ENCODE measurements at places on chromosomes 4 and X. TPM values are rescaled to one million over a fixed set of nuclear protein-coding genes. Genes with fewer than 3 reads are reported as not detected.

DNA sequence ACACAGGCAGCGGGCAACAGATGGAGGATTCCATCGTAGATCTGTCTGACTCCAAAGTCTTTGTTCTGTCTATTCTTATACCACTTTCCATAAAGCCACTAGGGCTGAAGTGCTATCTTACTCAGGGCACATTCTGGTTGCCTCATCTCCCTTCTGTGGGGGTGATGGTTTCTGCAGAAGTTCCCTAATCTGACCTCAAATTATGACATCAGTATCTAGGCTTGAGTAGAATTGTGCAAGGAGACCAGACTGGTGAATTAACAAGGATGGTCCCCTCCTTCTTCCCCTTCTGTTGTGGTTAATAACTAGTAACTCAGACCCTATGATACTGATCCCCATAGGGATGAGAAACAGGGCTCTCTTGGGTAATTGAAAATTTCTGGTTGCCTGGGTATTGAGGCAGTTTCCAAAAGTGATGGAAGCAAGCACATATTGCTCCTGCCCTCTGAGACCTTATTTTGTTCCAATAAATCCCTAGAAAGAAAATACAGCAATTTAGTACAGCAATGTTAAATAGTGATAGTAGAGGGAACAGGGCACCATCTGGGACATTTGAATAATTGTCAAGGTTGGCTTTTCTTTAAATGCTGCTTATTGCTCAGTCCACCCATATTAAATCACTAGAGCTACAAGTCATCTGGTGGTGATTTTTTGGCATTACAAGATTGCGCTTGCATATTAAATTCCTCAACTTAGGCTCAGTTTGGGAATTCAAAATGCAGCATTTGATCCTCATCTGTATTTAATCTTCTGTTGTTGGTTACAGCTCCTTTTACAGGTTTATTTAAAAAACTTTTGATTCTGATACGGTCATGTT is 57.3 kb upstream of the AP1S2 start:
- H3K4me3 ChIP-seq: no peak overlapping the region
- no peak for DNase-seq
- peaks cover 30% of the 10 kb centered on the region for H3K4me1 ChIP-seq
- H3K36me3 ChIP-seq: no peaks in the 10 kb centered on the region
- no peaks in the 10 kb centered on the region for H3K27me3 ChIP-seq

GRCh38 chr4:156662921-156663320 is 308.7 kb downstream of the PDGFC start:
- no peak for DNase-seq
- H3K4me1 ChIP-seq: peaks cover 25% of the 10 kb centered on the region
- H3K36me3 ChIP-seq: no peaks in the 10 kb centered on the region
- no peaks in the 10 kb centered on the region for H3K27me3 ChIP-seq
- H3K4me3 ChIP-seq: no peak overlapping the region

DNA sequence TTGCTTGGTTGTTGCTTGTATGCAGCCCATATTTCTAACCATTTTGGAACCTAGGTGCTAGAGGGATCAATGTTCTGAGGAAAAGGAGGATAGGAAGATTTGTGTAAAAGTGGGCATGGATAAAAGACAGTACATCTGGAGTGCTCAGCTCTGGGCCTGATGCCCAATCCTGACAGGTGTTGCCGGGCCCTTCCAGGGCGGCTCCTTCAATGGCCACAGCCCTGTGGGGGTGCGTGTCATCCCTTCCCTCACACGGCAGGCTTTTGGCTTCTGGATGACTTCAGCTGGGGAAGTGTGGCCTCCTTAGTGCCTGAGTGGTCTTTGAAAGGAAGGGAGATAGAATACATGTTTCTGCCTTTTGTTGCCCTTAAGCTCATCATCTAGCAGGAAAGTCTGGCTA is 47.2 kb downstream of the NELFA start:
- no peak for DNase-seq
- no peaks in the 10 kb centered on the region for H3K4me1 ChIP-seq
- H3K27ac ChIP-seq: no peak overlapping the region
- H3K36me3 ChIP-seq: peaks cover 4% of the 10 kb centered on the region
- no peaks in the 10 kb centered on the region for H3K27me3 ChIP-seq
- no peak overlapping the region for H3K4me3 ChIP-seq

DNA sequence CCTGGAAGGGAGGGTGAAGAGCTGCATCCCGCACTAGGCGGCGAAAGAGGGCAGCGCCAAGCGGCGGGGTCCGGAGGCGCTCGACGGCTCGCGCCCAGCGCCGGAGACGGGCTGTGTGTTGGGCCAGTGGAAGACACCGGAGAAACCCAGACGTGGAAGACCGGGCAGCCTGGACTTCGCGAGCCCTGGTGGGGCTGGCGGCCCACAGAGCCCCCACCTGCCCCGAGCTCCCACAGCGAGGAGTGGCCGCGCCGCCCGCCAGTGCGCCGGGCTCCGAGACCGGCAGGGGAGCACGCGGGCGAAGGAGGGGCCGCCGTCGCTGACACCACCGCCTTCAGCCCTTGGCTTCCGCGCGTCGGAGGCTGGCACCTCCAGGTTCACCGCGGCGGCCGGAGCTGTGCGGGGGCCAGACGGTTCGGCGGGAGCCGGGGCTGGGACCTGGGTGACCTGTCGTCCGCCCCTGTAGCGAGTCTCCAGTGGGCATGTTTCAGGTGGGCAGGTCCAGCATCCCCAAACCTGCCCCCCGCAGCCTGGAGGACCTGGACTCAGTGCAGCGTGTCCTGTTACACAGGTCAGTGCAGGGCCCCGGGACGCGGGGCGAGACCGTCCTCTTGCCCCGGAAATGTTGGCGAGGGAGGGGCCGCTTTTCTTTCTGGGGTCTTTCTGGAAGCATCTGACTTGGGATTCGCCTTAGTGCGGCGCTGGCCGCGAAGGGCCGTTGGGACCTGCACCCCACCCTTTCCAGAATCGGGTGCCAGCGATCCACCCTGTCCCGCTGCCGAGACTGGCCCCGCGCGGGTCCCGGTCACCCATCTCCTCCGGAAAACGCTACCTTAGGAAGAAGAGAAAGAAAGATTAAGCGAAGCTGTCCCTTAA is 9.6 kb upstream of the INTU start:
- H3K4me3 ChIP-seq: peak overlapping the region; percentile 49
- peaks cover 67% of the 10 kb centered on the region for H3K27me3 ChIP-seq
- H3K27ac ChIP-seq: no peak overlapping the region
- H3K36me3 ChIP-seq: no peaks in the 10 kb centered on the region
- no peaks in the 10 kb centered on the region for H3K4me1 ChIP-seq

DNA sequence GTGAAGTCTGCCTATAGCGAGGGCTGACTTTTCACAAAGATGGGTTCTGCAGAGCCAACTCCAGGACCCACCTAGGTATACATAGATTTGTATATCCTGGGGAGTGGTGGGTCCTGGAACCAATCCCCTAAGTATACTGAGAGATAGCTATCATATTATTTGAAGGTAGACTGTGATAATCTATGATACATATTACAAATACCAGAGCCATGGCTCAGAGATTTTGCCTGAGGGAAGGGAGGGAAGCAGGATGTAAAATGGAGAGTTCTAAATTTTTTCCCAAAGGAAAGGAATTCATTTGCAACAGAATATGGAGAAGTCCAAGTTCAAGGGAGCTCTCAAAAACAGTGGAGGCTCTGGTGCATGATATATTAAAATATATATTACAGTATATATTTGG is 7.2 kb downstream of the TCEAL3 start:
- no peak overlapping the region for H3K4me3 ChIP-seq
- no peaks in the 10 kb centered on the region for H3K4me1 ChIP-seq
- no peak overlapping the region for H3K27ac ChIP-seq
- no peak for DNase-seq
- no peaks in the 10 kb centered on the region for H3K36me3 ChIP-seq

GRCh38 chr4:37793562-37793961 is 32.9 kb upstream of the PGM2 start:
- DNase-seq: peak; percentile 17
- H3K36me3 ChIP-seq: no peaks in the 10 kb centered on the region
- H3K27ac ChIP-seq: no peak overlapping the region
- H3K27me3 ChIP-seq: no peaks in the 10 kb centered on the region
- H3K4me3 ChIP-seq: no peak overlapping the region

GRCh38 chr4:149999485-150000074 is 78.7 kb upstream of the DCLK2 start:
- H3K4me1 ChIP-seq: peaks cover 12% of the 10 kb centered on the region
- no peak overlapping the region for H3K4me3 ChIP-seq
- H3K36me3 ChIP-seq: no peaks in the 10 kb centered on the region
- peak; percentile 64 for DNase-seq
- H3K27me3 ChIP-seq: no peaks in the 10 kb centered on the region

GRCh38 chr4:78766650-78767049 is 9.5 kb upstream of the BMP2K start:
- H3K4me3 ChIP-seq: no peak overlapping the region
- no peak overlapping the region for H3K27ac ChIP-seq
- no peak for DNase-seq
- H3K4me1 ChIP-seq: no peaks in the 10 kb centered on the region
- no peaks in the 10 kb centered on the region for H3K36me3 ChIP-seq

GRCh38 chrX:67544281-67545035 is 637 bp downstream of the AR start:
- peak overlapping the region; percentile 58 for H3K4me3 ChIP-seq
- peak overlapping the region; percentile 92 for H3K27ac ChIP-seq
- no peaks in the 10 kb centered on the region for H3K4me1 ChIP-seq
- H3K27me3 ChIP-seq: no peaks in the 10 kb centered on the region
- H3K36me3 ChIP-seq: no peaks in the 10 kb centered on the region

DNA sequence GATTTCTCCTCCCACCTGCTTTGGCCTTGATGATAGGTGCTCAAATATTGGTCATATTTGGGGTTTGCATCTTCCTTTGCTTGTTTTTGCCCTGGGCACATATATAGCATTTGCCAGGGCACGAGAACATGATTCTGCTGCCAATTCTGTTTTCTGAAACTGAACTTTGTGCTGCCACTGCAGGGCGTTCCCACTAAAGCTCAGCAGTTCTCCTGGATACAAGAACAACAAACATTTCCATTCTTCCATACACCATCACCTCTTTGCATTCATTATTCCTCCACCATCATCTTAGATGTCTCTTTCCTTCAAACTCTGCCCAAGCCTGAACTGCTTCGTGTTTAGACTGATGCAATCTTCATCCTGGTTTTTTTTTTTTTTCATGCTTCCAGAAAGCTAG is 36.3 kb upstream of the GATB start:
- H3K27ac ChIP-seq: no peak overlapping the region
- DNase-seq: no peak
- no peaks in the 10 kb centered on the region for H3K4me1 ChIP-seq
- no peaks in the 10 kb centered on the region for H3K27me3 ChIP-seq

DNA sequence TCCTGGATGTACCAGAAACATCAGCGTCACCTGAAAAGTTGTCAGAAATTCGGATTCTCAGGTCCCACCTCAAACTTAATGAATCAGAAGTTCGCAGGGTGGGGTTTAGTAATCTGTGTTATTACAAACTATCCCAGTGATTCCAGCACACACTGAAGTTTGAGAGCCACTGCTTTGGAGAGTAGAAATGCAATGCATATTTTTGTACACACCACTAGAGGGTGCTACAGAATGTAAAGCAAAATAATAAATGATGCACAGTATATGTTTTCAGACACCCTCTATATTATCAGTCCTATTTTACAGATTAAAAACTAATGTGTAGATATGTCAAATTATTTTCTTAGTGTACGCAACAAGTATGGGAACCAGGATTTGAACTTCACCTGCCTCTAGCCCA is 2.4 kb upstream of the MORF4L2 start:
- H3K27me3 ChIP-seq: no peaks in the 10 kb centered on the region
- H3K4me1 ChIP-seq: peaks cover 13% of the 10 kb centered on the region
- no peak overlapping the region for H3K27ac ChIP-seq

- H3K4me3 ChIP-seq: no peak overlapping the region
- DNase-seq: no peak
- no peaks in the 10 kb centered on the region for H3K4me1 ChIP-seq
- H3K27me3 ChIP-seq: no peaks in the 10 kb centered on the region
- no peak overlapping the region for H3K27ac ChIP-seq
Measured at GRCh38 chr4:19703391-19703790, 548.3 kb upstream of the SLIT2 start.

TCEAL5 gene
- 0.12 TPM for total RNA-seq
